Suppressor macrophage treated with lipopolysaccharide for 4 hours (primary cell): ENCODE measurements at places on chromosomes 13 and 19.

GRCh38 chr13:53501387-53501786 is 472.8 kb downstream of the OLFM4 start:
- DNase-seq = no peak

- no peak for DNase-seq
These were observed 74.1 kb upstream of the MCF2L start for GRCh38 chr13:112894673-112895481.

GRCh38 chr19:2424686-2425621 is 2.4 kb downstream of the TIMM13 start:
- no peak for DNase-seq

- DNase-seq = no peak
These were observed 75.7 kb upstream of the KCTD15 start for GRCh38 chr19:33720691-33721682.

- DNase-seq = no peak
These were observed 46.8 kb downstream of the SLC7A1 start for GRCh38 chr13:29548722-29549121.

- DNase-seq = no peak
These were observed 16.8 kb upstream of the PSG9 start for GRCh38 chr19:43286096-43286495.

- no peak for DNase-seq
These were observed 179.7 kb upstream of the ZNF507 start for GRCh38 chr19:32165750-32166149.

- DNase-seq = no peak
These were observed 208.5 kb downstream of the TSHZ3 start for GRCh38 chr19:31140717-31141116.

DNA sequence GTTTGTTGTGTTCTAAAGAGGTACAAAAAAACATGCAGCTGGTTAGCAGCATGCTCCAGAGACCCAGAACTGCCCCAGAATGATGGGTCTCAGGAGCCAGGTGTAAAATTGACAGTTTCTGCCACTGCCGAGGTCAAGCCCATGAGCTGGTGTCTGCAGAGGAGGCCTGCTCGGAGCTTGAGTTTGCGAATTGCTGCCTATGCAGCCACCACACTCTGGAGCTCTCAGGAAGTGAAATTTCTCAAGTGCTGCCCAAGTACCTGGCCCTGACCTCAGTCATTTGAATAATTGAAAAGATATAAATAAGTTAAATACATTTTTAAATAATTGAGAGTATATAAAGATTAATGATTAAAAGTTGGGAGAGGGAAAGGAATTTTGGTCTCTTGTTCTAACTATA is 66.4 kb downstream of the ZAR1L start:
- DNase-seq = no peak

GRCh38 chr19:40687525-40688016 is 2.9 kb downstream of the NUMBL start:
- DNase-seq = peak; percentile 32

DNA sequence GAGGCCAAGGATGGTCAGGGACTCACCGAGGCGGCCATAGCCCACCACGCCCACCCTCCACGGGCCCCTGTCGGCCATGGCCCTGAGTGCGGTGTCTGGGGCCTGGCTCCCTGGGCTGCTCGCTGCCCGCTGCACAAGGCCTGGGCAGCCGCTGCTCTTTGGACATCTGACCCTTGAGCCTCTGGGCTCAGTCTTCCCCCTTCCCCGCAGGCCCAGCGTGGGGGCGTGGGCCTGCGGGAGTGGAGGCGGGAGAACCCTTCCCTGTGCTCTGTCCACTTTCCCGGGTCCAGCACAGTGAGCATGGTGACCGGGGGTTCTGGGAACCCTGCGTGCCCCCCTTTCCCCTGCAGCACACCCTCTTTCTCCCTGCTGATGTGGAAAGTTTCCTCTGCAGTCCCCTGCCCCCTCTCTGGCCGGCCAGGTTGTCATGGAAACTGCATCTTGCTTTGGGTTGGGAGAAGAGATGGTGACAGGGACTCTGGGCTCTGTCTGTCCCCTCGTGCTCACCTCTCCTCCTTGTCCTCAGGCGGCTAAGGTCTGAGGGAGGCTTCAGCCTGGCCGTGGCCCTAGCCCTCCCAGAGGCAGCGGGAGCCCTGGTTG is at the start of gene ASPDH:
ASPDH (minus strand) TSS at position 168 of the 600 bp plus-strand sequence; CDS start at position 78, 90 bp downstream.
- no peak for DNase-seq

- DNase-seq = no peak
These were observed 10.2 kb downstream of the TSC22D1 start for GRCh38 chr13:44565881-44566280.

DNA sequence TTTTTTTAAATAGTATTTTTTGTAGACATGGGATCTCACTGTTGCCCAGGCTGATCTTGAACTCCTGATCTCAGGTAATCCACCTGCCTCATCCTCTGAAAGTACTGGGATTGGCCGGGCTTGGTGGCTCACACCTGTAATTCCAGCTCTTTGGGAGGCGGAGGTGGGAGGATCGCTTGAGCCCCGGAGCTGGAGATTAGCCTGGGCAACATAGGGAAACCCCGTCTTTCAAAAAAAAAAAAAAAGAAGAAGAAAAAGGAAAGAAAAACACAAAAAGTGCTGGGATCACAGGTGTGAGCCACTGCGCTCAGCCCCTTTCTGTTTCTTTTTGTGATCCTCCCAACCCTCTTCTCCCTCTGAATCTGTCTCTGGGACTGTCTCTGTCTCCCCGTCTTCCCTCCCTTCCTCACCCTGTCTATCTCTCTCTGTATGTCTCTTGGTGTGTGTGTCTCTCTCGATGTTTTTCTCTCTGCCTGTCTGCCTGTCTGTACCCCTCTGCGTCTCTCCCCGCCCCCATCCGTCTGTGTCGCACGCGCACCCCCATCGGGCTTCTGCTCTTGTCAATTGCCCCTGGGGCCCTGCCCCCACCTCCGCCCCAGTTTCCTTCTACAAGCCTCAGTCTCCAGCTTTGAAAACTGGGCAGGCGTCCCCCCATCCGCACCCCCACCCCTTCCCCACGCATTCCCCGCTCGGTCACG is 540 bp upstream of the ZFP36 start:
- DNase-seq = no peak

- DNase-seq = no peak
These were observed 321 bp upstream of the ZNF222 start for GRCh38 chr19:44024900-44025216.

GRCh38 chr13:82791035-82791434 is 1091.2 kb downstream of the SLITRK1 start:
- no peak for DNase-seq

GRCh38 chr19:9306443-9306842 is 3.2 kb downstream of the ZNF699 start:
- DNase-seq = no peak

- no peak for DNase-seq
These were observed 574.2 kb downstream of the PCDH9 start for GRCh38 chr13:66655847-66656454.

DNA sequence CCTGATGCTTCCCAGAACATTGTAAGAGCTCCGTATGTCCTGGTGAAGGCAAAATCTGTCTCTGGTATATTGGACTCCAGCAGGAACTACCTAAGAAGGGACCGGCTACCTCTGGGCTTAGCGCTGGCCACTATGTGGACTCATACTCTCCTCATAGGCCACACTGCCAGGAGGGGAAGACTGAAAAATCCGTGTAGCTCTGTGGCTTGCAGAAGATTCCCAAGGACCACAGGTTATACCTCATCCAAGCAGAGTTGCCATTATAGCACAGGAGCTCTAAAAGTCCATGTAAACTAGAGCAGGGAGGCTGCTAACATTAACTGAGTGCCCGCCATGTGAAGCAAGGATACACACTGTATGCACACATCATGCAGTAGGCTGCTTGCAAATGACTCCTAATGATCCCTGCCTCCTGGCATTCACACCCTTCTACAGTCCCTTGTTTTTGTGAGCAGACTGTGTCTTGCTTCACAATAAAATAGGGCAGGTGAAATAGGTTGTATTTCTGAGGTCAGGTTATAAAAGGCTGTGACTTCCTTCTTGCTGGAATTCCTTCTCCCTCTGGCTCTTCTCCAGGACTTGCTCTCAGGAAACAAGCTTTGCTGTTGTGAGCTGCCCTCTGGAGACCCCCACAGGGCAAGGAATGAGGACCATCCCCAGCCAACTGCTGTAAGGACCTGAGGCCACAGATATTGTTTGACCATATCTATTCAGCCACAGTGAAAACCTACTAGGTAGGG is 192.6 kb upstream of the UBL3 start:
- no peak for DNase-seq

DNA sequence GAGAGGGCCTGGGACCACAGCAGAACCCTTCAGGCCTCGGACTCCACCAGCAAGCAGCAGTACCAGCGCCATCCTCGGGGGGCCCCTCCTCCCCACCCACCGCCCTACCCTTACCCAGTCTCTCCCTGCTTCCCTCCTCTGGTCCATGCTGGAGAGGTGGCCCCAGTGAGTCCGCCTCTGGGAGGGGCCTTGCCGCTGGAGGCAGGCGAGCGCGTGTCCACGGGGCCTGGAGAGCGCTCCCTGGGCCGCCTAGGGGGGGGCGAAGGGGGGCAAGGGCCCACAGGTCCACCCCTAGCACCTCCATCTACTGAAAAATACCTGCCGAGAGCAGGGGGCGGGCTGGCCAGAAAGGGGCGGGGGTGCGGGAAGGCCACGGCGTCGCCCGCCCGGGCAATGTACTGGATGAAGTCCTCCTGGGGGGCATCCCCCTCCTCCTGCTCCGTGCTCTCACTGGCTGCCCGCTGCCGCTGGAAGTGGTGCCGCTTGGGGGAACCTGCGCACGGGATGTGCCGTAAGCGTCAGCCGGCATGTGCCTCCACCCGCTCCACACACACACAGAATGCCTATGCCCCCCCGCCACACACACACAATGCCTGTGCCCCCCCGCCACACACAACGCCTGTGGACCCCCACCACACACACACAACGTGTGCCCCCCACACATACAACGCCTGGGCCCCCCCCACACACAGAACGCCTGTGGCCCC is 6.9 kb downstream of the CBARP start:
- no peak for DNase-seq

DNA sequence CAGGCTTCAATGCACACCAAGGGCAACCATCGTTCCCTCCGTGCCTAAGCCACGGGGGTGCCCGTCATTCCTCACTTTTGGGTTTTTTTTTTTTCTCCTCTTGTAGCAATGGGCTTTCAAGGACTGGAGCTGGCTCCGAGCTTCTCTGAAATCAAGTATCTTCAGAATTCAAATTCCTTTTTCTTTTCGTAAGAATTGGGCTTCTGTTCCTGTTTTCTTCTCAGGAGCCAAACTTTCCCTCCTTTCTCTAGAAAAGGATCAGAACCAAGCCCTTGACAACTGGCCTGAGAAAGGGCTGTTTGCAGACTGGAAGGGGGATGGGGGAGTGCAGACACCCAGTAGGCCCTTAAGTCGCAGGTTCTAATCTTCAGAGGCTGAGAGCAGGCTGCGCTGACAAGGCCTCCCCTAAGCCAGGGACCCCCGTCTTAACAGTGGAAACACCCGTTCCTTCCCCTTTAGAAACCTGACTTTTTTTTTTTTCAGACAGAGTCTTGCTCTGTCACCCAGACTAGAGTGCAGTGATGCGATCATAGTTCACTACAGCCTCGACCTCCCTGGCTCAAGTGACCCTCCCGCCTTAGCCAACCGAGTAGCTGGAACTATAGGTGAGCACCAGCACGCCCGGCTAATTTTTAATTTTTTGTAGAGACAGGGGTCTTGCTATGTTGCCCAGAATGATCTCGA is 51.6 kb downstream of the RFX2 start:
- peak; percentile 36 for DNase-seq

- DNase-seq = no peak
These were observed 2.7 kb upstream of the ZIC2 start for GRCh38 chr13:99978799-99979452.
